ENCODE measurements at places on chromosomes 11 and 22. TPM values are rescaled to one million over a fixed set of nuclear protein-coding genes. Genes with fewer than 3 reads are reported as not detected.

NPAT gene
- 5.2 TPM for total RNA-seq

OR10S1 gene
- not detected for total RNA-seq

DCPS gene
- 16.6 TPM for total RNA-seq

NEU3 gene
- total RNA-seq = 4.4 TPM

UPK3A gene
- not detected for total RNA-seq

AGBL2 gene
- total RNA-seq = 1.1 TPM

IGLL1 gene
- total RNA-seq = not detected

PATE4 gene
- total RNA-seq = not detected

RASD2 gene
- total RNA-seq = 0.47 TPM

CRACR2B gene
- 136 TPM for total RNA-seq

SHANK2 gene
- 37.2 TPM for total RNA-seq

ZBTB16 gene
- 8.1 TPM for total RNA-seq

GRCh38 chr22:37925330-37925729 lies 19.2 kb downstream of the MICALL1 start:
- DNase-seq = no peak

GRCh38 chr22:44582016-44582415 lies 84.0 kb upstream of the RTL6 start:
- DNase-seq = no peak

- no peak for DNase-seq
Measured at GRCh38 chr22:35900483-35901168, 128.0 kb downstream of the RBFOX2 start.

- no peak for DNase-seq
Measured at GRCh38 chr11:7492253-7492652, 6.9 kb downstream of the OLFML1 start.

DNA sequence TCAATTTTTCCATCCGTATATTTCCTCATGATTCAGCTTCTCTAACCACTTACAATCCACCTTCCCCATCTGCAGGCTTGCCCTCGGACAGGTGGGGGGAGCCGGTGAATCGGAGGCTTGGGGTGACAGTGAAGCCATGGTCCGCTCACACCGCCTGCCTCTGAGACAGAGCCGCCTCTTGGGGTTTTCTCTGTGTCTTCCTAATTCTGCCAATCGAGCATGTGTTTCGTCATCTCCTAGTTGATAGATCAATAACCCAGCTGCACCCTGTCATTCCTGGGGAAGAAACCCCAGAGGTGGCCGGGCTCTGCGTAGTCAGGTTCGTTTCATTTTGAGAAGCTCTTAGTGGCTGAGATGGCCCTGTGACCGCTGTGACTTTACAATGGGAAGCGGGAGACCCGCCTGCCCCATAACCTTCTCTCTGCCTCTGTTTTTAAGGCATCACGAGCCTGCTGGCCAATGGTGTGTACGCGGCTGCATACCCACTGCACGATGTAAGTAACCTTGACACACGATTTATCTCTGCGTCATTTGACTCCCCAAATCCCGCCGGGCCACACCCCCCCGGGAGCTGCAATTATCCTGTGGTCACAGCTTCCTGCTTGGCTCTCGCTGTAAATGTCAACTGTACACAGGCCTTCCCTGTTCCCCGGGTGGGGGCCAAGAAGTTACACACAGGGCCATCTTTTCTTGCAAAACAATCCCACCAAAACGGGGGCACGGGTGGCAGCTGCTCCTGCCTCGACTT lies 33.3 kb downstream of the ANO1 start:
- no peak for DNase-seq

DNA sequence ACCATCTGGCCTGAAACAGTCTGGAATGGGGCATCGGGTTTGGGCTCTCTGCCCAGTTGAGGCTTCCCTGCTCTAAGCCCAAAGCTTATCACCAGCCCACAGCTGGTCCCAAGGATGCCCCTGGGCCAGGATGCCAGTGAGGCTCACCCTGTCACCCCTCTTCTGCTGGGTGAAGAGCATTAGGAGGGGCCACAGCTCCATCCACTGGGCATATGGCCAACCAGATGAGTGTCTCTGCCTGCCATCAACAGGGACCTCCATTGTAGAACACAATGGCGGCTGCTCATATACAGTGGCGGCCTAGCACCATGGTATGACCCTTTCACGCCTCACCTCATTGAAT lies 5.6 kb downstream of the CHST1 start:
- no peak for DNase-seq

- no peak for DNase-seq
Measured at GRCh38 chr11:68469122-68469521, 8.6 kb downstream of the PPP6R3 start.

DNA sequence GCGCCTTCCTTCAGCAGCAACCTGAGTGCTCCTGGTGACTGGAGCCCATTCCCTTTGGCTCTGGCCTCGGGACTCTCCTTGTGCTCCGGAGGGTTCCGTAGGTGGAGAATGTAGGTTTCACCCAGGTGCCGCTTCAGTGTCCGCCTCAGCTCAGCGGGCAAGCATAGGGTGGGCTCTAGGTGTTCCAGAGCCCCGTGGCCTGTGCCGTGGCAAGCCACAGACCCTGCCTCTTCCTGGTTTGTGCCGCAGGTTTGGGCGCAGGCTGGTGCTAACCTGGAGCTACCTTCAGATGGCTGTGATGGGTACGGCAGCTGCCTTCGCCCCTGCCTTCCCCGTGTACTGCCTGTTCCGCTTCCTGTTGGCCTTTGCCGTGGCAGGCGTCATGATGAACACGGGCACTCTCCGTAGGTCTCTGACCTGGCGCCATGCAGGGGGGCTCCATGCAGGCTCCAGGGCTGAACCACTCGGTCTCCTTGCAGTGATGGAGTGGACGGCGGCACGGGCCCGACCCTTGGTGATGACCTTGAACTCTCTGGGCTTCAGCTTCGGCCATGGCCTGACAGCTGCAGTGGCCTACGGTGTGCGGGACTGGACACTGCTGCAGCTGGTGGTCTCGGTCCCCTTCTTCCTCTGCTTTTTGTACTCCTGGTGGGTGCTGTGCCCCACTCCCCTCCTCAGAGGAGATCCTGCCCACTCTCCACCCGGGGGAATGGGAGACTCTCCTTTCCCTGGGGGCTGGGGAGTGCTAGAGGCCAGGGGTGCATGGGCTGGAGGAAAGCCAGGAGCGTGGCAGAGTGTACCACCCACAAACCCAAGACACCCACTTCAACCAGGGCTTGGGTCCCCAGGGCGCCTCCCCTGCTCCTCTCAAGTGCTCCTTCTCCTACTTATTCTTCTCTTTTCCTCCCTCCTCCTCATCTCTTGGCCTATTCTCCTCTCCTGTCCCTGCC lies 2.4 kb downstream of the SLC22A12 start:
- no peak for DNase-seq

- no peak for DNase-seq
Measured at GRCh38 chr11:126647735-126648134, 292.2 kb downstream of the ST3GAL4 start.

GRCh38 chr11:112526699-112527416 lies 266.2 kb upstream of the PLET1 start:
- DNase-seq = no peak

DNA sequence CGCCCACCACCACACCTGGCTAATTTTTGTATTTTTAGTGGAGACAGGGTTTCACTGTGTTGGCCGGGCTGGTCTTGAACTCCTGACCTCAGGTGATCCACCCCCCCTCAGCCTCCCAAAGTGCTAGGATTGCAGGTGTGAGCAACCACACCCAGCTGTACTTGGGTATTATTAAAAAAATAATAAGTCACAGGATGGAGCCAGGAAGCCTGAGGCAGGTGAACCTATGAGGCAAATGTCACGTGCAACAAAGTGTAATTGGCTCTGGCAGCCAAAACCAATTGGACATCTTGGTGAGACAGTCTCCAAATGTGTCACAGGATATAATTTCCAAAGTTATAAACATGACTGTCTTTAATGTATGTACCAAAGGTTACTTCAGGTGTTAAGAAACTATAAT lies 24.0 kb upstream of the MALAT1 start:
- DNase-seq = no peak

DNA sequence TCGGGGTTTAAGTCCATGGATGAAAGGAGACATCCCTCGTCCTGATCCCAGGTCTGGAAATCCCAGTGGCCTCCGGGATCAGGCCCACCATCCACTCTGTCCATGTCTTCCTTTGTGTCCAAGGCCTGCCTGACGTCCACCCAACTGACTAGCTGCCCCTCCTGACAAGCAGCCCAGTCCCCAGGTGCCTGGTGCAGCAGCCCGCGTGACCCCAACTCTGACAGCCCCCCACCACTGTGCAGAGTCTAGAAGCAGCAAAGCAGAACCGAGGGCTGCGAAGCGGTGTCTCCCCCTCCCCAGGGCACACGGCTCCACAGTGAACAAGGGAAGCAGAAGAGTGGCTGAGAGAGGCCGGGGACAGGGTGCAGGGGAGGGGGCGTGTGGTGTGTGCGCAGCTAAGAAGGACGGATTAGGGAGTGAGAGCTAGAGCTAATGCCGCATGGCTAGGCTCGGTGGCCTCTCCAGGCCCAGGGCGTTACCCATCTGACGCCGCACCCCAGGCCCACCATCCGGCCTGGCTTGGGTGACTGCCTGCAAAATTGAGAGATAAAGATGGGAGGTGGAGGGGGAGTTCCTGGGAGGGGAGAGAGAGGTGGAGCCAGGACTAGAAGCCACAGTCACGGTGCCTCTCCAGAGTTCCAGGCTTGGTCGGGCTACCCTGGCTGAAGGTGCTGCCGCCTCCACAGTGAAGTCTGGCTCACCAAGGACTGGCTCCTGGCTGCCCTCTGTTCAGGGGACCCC lies 16.6 kb upstream of the BAIAP2L2 start:
- no peak for DNase-seq

GRCh38 chr11:106160494-106160893 lies 83.0 kb downstream of the AASDHPPT start:
- no peak for DNase-seq

DNA sequence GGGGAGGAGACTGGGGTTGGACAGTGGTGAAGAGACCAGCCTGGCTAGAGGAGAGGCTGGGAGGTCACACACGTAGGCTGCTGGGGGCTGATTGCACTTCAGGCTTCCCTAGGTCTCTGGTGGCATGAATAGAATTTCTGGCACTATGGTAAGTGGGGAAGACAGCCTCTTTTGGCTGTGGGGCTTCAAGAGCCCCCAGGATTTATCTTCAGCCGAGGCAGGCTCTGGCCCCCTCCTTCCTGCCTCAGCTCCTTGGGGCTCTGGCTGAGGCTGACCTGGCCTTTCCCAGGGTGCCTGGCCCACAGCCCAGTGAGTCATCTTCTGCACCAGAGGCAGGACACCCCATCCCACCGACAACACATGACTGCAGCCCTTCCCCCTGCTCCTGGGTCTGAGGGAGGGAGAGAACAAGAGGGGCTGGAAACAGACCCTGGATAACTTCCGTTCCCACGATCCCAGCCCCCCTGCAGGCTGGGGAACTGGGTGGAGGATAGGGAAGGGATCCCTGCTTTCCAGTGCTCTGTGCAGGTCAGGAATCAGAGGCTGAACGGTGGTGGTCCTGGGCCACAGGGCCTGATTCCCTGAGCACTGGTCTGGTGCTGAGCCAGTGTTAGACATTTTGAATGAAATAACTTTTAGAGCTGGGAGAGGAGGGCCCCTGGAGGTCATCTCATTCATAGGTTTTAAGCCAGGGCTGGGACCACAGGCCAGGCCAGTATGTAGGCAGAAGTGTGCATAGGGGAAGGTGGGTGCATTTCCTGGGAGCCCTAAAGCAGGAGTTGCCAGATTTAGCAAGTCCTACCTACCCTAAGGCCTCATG lies 26.5 kb downstream of the ARHGEF17 start:
- no peak for DNase-seq

DNA sequence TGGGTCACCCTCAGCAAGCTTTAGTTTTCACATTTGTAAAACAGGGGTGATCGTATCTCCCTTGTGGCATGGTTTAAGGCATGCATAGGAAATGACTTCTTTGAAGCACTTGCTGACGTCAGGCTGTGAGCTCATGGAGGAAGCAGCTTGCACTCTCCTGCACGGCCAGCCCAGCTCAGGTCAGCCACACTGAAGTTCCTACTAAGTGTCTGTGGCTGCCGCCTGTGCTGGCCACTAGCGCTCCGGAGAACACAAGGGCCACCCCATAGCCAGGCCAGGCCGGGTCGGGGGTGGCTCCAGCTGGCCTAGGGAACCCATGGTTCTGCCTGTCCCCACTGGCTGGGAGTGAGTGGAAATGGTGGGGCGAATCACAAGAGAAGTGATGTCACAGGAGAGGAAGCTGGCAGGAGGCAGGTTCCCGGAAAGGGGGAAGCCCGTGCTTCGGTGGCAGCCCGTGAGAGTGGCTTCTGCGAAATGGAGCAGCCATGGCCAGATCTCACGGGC lies 28.2 kb downstream of the KCTD17 start:
- DNase-seq = no peak

DNA sequence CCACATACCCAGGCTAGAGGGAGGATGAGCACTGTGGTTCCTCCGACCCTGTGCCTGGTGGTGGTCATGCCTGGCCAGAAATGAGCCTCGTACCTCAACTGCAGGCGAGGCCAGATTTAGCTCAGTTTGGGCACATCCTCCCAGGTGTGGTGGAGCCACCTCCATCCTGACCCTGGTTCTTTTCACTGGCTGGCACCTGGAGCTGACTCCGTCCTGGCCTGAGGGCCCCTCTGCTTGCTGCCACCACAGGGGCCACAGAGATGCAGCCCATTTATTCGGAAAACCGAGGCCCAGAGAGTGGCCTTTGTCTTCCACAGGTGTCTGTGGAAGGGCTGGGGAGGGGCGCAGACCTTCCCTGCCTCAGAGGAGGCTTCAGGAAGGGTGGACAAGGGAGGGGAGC lies 9.0 kb upstream of the ARFGAP3 start:
- DNase-seq = no peak

GRCh38 chr22:27866135-27867084 lies 52.6 kb downstream of the PITPNB start:
- peak; percentile 38 for DNase-seq

DNA sequence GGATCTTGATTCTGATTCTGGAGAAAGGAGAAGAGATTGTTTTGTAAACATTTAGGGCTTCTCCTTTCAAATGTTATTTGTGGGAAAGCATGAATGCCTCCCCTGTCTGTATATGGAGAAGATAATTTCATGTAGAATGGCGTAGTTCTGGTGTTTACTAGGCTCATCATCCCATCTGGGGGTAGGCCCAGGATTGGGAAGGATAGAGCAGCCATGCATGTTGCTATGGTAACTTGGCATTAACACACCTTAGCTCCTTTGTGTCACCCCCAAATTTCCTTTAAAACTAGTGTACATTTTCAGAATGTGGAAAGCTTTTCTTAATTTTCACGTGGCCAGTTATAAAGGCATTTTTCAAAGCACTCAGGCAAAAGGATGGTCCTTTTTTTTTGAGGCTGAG lies 57.5 kb upstream of the EED start:
- DNase-seq = no peak

DNA sequence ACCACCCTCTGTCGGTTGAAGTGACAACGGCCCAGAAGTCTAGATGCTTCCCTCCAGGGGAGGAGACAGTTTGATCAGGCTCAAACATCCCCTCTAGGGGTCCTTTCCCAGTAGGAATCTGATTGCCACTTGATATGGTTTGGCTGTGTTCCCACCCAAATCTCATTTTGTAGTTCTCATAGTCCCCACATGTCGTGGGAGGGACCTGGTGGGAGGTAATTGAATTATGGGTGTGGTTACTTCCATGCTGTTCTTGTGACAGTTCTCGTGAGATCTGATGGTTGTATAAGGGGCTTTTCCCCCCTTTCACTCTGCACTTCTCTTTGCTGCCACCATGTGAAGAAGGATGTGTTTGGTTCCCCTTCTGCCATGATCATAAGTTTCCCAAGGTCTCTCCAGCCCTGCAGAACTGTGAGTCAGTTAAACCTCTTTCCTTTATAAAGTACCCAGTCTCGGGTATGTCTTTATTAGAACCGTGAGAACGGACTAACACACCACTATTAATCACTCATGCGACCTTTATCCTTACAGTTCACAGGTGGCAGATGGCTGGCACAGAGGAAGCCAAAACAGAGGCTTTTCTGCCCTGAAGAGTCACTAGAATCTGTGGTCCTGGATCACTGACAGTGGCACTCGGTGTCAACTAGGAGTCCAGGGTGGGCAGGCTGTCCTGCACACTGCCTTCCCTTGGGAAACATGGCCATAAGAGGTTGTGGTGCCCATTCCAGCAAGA lies 21.6 kb downstream of the ASPHD2 start:
- DNase-seq = no peak

All from pancreas (tissue), 10 donors.